CD4-positive, alpha-beta T cell treated with Interleukin-4 for 4 hours (primary cell): ENCODE measurements at places on chromosomes 3 and 15.

DNA sequence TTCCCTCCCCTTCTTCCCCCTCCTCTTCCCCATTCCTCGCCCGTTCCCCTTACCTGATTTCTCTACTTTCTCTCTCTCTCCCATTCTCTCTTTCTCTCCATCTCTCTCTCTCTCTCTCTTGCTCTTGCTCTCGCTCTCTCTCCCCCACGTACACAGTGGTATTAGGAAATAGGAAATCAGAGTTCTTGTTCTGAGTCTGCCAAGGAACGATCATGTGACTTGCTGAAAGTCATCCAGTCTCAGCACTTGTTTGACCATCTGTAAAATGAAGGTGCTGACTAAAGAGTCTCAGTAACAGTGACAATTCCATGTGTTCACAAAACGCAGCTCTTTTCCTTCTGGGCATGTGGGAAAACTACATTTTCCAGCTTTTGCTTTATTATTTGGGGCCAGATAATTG lies 445.0 kb upstream of the TGFBR2 start:
- no peak for DNase-seq

- DNase-seq: no peak
Observed at GRCh38 chr3:107308716-107309115, 68.5 kb upstream of the CCDC54 start.

DNA sequence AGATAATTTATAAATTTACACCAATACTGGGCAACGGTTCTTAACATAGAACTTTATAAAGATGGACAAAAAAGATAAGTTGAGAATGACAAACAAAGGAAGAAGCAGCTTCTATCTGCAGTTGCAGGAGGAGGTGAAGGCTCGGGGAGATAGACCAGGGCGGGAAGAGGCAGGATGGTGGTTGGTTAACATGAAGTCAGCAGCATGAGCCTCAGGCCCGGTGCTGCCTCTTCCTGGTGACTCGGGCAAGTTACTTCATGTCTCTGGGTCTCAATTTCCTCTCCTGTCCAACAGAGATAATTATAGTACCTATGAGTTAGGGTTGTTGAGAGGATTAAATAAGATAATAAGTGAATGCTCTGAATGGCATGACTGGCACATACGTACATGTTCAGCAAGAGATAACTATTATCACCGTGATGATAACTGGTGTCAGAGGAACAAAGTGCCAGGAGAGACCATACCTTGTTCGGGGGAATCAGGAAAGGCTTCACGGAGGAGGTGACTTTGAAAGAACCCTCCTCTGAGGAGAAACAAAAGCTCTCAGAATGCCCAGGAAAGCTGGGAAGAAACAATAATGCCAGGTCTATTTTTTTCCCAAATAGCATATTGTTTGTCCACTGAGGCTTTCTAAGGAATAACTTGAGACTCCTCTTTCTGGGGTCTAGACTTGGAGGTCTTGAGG lies 4.4 kb downstream of the PAK6 start:
- DNase-seq: no peak

GRCh38 chr15:86959254-86959653 lies 879.6 kb downstream of the AGBL1 start:
- DNase-seq: no peak

DNA sequence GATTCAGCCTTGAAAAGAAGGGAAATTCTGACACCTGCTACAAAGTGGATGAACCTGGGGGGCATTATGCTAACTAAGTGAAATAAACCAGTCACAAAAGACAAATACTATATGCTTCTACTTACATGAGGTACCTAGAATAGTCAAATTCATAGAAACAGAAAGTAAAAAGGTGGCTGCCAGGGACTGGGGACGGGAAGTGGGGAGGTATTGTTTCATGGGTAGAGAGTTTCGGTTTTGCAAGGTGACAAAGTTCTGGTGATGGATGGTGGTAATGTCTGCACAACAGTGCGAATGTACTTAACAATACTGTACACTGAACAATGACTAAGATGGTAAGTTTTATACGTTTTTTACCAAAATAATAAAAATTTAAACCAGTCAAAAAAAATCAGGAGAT lies 4.8 kb downstream of the IDH2 start:
- DNase-seq: peak; percentile 83

DNA sequence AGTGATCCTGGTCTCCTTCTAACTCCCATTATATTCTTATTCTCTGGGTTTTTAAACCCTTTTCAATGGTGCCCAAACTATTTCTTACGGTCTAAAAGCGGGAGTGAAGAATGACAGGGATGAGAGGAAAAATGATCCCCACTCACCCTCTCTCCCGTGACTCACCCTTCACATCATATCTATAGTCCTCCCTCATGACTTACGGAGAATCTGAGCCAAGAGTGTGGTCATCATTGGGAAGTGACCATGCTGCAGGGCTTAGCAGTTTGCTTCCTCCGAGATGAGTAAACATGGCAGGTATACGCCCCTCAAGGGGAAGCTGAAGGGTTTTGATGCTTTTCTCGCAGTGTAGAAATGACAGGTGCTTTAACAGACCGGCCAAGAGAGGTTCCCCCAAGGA lies 274.0 kb downstream of the RYR3 start:
- DNase-seq: no peak

DNA sequence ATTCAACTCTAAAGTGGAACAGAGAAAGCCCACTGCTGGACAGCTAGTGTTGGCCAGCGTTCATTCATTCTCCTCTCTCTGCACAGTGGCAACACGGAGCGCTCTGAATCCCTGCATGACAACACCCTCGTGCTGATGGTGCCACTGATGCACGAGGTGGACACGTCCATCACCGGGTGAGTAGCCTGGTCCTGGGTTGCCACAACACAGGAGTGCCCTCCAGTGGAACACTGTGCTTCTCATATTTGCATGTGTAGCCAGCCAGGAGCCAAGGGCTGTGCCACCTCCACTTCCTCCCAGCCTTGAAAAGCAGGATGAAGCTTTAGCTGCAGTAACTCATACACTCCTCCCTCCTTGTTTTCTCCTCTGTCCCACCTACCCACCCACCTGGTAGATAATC lies 120.0 kb upstream of the CTDSPL start:
- no peak for DNase-seq

DNA sequence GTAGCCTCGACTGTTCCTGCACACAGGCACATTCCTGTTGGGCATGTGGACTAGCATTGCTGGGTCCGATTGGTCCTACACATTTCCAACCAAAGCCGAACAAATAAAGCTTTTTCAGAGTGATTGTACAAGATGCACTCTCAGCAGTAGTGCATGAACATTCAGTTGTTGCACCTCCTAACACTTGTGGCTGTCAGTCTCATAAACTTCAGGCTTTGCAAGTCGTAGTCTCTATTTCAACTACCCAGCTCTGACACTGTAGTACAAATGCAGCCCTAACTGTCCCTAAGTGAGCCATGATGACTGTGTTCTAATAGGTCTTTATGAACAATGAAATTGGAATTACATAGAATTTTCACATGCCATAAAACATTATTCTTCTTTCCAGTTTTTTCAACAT lies 281.7 kb upstream of the ATP10A start:
- DNase-seq: no peak

- DNase-seq: no peak
Observed at GRCh38 chr15:98154863-98155262, 194.4 kb downstream of the ARRDC4 start.

GRCh38 chr15:60413231-60413824 lies 15.5 kb upstream of the ANXA2 start:
- DNase-seq: no peak

DNA sequence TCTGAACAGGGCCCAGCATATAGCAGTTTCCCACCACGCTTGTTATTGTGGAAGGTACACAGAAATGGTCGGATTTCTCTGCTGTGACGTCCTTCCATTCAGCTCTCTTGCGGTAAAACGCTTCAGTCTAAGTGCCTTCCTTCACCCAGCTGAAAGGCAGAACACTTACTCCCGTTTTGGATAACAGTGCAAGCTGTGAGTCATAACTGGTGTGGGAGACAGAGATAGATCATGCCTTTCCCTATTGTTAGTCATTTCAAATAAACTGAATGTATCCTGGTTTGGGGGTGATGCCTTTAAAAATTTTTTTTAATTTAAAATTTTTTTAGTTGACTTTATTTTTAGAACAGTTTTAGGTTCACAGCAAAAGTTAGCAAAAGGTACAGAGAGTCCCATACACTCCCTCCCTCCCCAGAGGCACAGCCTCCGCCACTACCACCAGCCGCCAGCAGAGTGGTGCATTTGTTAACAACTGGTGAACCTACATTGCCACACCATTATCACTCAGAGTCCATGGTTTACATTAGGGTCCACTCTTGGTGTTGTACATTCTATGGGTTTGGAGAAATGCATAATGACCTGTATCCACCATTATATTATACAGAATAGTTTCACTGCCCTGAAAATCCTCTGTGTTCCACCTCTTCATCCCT lies 94.9 kb upstream of the NSMCE3 start:
- no peak for DNase-seq

DNA sequence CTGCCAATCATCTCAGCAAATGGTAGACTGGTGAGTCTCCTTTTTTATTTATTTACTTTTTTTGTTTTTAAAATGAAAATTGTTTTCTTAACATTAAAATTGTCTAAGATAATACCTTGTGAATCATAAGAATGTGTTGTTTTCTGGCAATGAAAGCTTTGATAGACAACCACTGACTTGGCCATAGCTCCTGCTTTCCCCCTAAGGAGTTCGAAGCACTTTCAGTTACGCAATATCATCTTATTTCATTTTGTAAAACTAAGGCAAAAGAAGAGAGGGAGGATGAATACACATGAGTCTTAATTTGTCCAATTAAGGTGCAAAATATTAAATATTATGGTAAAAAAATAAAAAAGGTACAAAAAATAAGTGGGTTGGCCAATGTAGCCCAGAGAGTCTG lies 74.8 kb upstream of the PLCL2 start:
- DNase-seq: no peak

DNA sequence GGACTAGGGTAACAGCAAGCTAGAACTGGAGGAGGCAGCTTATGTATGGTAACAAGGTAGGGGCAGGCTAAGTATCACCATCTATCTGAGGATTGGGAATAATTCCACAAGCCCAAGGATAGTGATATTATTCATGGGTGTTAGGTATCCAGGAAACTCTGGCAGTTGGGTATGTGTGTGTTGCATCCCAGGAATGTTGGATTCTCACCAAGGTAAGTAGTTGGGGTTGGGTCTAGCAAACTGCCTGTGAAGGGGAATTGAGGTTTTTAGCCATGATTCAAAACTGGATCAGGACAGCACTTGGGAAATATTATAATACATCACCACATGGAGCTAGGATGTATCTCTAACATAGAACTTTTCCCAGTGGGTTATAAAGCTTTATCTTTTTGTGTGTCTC lies 626.4 kb upstream of the GOLIM4 start:
- DNase-seq: no peak

DNA sequence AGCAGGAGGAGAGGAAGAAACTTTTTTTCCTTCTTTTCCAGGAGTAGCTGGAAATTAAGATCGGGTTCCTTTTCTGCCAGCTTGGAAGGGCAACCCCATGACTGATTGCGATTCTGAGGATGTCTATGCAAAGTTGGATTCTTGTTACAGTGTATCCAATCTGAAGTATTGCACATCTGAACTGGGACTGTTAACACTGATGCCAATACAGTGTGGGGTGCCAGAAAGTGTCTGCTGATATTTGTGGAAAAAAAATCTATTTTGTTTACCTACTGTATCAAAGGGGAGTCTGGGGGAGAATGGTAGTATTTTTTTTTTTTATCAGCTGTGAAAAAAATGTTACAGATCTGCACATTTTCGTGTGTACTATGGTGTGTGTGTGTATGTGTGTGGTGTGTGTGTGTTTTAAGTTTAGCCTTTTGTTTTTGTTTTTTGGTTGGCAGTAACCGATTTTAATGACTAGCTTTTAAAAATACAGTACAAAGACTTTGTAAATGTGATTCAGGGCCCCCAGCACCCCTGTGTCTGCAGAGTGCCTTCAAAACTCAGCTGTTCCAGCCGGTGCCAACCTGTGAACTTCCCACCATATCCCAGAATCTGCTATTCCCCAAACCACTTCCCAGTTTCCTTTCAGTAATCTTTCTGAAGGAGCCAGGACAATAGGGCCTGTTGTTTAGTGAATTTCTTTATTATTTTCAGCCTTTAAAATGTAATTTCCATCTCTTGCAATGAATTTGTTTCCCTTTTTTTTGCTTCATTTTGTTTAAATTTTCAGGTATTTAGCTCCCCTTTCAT lies 1.9 kb downstream of the RAP2B start:
- DNase-seq: no peak

DNA sequence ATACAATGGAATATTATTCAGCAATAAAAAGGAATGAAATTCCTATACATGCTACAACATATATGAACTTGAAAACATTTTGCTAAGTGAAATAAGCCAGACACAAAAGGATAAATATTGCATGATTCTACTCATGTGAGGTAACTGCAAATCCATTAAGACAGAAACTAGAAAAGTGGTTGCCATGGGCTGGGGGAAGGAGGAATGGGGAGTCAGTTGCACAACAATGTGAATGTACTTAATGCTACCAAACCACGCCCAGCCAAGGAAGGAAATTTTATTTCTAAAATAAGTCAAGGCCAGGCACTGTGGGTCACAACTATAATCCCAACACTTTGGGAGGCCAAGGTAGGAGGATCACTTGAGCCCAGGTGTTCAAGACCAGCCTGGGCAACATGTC lies 9.8 kb upstream of the GMPPB start:
- no peak for DNase-seq

DNA sequence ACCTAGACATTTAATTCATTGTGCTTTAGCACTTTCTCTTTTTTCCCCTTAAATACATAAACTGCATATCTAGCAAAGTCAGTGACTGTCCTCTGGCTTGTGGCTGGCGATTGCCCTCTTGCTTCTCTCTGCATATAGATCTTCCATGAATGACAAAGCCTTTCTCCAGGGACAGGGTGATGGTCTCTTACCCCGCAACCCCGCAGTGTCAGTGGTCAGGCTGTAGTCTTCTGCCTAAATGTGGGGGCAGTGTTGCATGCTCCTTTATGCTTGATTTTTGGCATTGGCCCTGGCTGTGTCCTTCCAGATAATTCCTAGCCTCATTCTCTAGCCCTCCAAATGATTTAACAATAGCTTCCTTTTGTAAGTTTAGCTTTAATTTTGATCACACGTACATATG lies 407.8 kb downstream of the GABRB3 start:
- no peak for DNase-seq

DNA sequence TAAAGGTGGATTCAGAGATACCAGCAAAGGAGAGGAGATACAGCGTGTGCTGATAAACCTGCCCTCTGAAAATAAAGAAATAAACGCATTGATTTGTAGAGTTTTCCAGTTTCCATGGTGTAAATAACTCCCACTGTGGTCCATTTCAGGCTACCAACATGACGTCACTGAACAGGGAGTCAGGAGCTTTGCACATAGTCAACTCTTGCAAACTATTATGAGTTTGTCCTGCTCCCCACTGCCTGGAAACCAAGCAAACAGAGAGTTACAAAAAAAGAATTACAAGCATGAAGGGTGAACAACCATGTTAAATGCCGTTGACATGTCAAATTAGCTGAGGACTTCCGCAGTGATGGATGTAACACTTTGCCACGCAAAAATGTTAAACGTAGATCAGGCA lies 70.4 kb upstream of the GATA2 start:
- no peak for DNase-seq

GRCh38 chr3:14403619-14404155 lies 1.3 kb downstream of the SLC6A6 start:
- no peak for DNase-seq
